ENCODE measurements at places on chromosomes 4 and X.
A peak's percentile ranks its signal among the peaks of the same experiment; 100 is the strongest.

DNA sequence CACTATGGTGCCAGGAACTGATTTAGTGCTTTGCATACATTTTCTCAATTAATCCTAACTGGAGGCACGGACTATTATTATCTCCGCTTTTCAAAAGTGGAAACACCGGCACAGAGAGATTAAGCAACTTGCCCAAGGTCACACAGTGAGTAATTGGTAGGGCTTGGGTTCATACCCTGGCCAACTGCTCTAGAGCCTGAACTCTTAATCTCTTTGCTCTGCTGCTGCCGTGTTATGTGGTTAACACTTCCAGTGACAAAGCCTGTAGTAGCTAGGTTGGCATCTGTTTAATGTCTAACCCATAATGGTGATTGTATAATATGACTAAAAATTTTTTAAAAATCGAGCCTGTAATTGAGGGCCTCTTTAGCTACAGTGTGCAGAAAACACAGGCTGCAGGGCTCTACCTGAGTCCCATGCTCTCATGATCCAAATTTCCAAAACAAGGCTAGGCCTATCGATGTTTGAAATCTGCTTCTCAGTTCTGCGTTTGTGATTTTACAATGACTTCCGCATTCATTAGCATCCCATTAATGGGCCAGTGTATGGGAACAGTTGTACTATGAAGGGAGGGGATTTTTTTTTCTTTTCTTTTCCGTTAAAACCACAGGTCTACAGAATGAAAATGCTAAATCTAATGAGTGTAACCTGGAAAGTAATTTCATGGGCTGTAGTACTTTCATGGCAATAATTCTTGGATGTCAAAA lies 219.3 kb upstream of the JADE1 start:
- DNase-seq, result no peak

GRCh38 chr4:76090241-76090691 lies 15.8 kb downstream of the ART3 start:
- peak; percentile 56 for DNase-seq

DNA sequence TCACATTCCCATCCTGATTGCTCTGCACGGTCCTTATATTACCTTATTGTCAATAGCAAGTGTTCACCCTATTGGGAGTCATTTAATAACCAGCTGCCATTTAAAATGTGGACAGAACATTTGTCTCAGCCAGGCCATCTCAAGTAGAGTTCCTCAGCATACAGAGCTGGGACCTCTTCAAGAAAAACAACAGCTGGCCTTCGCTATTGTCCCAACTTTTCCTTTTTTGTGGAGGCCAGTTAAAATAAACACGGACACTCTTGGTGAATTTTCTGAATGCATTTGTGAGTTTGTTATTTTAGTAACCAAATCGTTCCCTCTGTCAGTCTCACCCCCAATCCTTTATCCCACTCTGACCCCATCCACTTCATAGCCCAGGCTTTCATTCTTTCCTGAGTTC lies 395.3 kb upstream of the PITX2 start:
- no peak for DNase-seq

DNA sequence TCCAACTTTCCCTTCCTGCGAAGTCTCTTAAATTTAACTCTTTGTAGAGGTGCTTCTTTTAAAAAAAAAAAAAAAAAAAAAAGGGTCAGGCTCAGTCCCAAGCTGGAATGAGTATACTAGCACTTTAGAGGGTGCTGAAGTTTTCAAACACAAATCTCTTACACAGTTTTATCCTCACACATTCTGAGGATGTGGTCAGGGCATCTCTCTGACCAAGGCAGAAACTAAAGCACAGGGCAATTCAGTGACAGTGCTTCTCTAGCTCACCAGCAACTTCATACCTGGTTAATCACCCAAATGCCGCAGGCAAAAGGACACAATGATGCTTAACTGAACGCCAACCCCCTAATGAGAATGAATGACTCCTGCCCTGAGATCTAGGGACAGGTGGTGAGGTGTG lies 9.8 kb upstream of the PGM2 start:
- no peak for DNase-seq

DNA sequence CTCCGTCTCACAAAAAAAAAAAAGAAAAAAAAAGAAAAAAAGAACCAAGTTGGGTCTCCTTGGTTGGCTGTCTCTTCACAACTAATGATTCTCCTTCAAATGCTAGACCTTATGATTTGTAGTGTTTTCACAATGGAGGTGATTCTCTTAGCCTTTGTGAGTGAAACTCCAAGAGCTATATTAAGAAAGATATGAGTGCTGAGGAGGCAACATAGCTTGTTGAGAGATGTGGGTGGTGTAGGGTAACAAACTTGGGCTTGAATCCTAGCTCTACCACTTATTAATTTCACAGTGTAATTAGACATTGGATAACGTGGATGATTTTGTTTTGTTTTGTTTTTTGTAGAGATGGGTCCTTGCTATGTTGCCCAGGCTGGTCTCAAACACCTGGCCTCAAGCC lies 10.4 kb upstream of the SEPTIN11 start:
- no peak for DNase-seq

- DNase-seq, result no peak
These were observed at the start of gene ITM2A for GRCh38 chrX:79366873-79367749. ITM2A (minus strand) TSS chrX:79367334; CDS start chrX:79367215, 119 bp downstream.

GRCh38 chrX:20221902-20222301 lies 44.8 kb downstream of the RPS6KA3 start:
- DNase-seq, result no peak

DNA sequence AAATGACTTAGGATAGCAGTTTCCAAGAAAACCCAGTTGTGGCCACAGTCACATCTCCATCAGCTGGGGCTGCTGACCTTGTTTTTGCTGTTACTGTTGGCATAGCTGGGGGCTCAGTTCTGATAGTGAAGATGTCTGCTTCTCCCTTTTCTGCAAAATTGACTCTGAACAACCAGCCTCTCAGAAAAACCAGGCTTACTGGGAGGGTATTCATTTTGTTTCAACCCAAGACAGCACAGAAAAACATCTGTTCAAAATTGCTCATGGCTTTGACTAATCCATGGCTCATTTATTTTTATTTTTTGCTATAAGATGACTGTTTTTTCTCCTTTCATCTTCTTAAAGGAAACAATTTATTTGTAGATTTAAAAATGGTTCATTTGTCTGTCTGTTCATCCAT lies 53.1 kb downstream of the RASL11B start:
- no peak for DNase-seq

GRCh38 chrX:16930392-16930791 lies 16.1 kb upstream of the REPS2 start:
- DNase-seq, result no peak

DNA sequence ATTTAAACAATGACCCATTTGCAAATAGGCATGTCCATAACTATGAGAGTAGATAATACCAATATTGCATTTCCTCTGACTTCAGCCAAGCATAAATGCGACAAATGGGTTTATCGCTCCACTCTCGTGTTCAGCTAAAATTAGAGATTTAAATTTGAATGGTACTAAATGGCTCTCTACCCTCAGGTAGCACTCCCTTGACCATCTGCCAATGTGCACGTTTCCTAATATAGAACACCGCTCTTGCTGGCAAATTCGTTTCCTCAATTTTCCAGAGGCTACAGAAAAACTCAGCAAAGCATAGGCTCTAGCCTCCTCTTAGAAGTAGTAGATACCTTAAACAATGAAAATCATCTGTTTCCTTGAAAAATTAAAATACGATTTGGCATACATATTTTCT lies 251.6 kb downstream of the ADGRA3 start:
- DNase-seq, result no peak
